T1000 (cell line): ENCODE measurements at places on chromosomes 7 and 10.

DNA sequence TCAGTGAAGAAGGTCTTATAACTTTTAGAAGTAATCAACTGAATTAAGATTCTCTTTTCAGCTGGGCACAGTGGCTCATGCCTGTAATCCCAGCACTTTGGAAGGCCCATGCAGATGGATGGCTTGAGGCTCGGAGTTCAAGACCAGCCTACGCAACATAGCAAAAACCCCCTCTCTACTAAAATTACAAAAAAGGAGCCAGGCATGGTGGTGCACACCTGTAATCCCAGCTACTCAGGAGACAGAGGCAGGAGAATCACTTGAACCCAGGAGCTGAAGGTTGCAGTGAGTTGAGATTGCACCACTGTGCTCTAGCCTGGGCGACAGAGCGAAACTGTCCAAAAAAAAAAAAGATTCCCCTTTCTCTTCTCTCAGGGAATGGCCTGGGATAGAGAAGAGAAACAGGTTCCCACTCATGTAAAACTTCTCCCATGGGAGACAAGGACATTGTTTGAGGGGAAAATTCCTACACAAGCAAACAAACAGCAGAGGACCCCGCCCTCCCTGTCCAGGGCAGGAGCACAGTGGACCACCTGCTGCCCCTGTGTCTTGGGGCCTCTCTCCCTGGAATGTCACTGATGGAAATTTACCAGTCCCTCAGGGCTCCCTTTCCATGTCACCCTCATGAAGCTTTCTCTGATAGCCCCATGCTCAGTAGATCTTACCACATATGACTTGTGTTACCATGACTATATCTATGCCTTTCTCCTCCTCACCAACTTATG lies 5.6 kb downstream of the IL2RA start:
- DNase-seq = no peak

DNA sequence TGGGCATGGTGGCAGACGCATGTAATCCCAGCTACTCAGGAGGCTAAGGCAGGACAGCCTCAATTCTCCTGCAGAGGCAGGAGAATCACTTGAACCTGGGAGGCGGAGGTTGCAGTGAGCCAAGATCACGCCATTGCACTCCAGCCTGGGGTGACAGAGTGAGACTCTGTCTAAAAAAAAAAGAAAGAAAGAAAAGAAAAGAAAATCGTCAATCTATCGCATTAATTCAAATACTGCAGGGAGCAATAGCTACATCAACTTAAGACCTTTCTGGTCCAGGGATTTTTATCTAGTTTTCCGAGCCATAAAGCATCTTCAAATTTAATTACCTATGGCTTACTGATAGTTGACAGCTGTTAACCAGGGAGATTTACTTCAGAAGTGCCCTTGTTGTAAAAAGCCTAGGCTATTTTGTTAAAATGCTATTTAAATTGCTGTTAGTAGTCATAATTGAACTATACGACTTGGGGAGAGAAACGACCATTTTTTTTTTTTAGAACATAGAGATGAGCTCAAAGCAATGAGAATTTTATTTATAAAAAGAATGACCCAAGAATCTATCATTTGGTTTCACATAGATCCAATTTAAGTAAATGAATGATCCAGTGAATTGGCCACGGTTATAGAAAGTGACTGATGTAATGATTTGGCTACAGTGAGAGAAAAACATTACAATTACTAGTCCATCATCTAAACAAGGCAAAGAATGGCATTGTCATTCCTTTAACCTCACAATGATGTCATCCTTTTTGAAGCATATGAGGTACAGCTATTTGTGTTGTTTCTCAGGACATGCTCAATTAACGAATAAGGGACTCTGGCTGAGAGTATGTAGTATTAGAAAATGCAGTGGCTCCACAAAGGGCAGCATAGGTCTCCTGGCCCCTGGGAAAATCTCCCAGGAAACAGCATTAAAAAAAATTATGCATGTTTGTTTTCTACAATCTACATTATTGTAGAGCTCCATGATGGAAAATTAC lies 85.3 kb downstream of the SEMA3C start:
- no peak for DNase-seq

DNA sequence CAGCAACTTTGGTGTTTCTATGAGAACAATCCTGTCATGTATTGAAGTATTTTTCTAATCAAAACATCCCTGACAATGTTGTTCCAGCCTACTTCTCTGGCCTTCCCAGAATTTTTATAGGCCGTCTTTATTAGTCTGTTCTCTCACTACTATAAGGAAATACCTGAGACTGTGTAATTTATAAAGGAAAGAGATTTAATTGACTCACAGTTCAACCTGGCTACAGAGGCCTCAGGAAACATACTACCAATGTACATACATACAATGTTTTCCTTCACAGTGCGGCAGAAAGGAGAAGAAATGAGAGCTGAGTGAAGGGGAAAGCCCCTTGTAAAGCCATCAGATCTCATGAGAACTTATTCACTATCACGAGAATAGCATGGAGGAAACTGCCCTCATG lies 484.7 kb upstream of the PODXL start:
- DNase-seq = no peak

DNA sequence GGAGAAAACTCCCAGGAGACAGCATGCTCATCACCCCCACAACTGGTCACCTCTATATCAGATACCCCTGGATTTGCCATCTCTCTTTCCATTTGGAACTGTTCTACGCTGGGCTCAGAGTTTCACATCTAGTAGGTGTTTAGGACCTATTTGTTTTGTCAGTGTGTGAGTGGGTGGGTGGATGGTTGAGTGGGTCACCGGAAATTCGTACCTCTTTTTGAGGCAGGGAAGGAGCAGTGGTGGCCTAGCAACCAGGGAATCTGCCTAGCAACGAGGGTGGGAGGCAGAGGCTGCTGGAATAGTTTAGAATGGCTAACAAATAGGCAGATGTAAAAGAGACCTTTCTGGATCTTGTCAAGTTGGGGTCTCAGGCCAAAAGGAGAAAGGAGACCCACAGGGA lies 23.2 kb upstream of the SLF2 start:
- DNase-seq = no peak

DNA sequence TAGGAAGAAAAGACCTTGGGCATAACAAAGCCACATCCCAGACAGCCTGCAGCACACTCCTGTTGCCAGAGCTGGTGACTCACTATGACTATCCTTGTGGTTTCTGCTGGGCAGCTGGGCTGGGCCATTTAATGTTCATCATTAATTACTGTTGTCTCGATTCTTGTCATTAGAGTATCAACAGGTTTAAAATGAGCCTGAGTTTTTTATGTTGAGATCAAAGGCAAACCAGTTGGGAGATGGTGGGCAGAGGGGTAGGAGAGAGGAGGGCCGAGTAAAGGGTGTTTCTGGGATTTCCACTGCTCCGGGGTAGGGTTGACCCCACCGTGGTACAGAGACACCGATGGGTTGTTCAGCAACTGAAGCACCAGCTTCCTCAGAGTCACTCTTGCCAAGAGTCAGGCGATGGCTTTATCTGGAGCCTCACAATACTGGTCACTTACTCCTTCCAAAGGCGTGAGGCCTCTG lies 128.7 kb upstream of the LYZL1 start:
- DNase-seq = peak; percentile 45

- DNase-seq = no peak
Measured at GRCh38 chr7:8773518-8773917, 340.1 kb downstream of the NXPH1 start.

DNA sequence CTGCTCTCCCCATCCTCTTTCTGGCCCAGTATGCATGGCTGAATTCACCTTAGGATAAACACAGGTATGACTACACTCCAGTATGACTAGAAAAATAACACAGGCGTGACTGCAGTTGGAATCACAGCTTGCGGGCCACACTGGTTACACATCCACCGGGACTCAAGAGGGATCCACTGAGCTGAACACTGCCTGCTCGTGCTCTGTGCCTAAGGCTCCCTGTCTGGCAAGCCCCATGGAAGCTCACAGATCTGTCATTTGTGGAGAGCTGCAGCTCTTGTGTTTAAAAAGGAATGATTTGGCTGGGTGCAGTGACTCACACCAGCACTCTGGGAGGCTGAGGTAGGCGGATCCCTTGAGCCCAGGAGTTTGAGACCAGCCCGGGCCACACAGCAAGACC lies 26.8 kb downstream of the VOPP1 start:
- DNase-seq = peak; percentile 69

GRCh38 chr7:55538538-55538937 lies 33.8 kb downstream of the VOPP1 start:
- peak; percentile 22 for DNase-seq

DNA sequence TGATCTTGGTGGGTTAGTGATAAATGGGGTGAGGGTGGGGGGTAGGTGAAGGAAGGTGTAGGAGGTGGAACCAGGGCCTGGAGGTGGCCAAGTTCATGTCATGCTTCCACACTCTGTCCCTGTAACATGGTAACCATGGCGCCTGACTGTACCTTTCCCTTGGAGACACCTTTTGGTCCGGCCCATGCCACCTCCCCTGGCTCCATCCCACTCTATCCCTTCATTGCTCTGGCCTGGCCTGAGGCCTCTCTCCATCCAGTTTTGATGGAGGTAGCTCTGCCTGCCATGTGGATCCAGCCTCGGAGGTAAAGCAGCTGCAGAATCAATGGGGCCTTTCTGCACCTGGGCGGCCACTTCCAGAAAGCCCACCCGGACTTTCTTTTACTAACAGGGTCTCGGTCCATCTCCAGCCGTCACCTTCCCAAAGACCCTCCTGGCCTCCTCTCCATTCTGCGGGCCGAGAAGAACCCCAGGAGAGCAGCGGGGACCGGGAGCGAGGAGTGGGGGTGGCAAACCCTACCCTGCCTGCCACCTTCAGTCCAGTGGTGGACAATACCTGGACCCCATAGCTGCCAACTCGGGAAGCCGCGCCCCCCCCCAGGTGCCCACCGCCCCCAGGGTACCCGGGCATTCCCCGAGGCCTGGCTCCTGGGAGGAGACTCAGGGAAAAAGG lies 504 bp upstream of the TRRAP start:
- DNase-seq = no peak

DNA sequence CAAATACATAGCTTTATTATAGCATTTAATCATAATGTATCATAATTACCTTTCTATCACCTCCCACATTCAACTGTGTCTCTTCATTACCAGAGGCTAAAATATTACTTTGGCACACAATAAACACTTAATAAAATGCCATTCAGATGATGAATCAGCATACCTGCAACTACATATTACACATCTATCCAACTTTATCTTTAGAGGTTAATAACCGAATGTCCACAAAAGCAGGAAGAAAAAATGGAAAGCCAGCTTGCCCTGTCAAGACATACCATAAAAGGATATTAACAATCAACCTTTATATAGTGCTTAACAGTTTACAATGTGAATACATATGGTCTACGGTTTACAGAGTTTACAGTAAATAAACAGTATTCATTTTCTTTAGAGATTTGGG lies 12.7 kb downstream of the CACUL1 start:
- DNase-seq = no peak

DNA sequence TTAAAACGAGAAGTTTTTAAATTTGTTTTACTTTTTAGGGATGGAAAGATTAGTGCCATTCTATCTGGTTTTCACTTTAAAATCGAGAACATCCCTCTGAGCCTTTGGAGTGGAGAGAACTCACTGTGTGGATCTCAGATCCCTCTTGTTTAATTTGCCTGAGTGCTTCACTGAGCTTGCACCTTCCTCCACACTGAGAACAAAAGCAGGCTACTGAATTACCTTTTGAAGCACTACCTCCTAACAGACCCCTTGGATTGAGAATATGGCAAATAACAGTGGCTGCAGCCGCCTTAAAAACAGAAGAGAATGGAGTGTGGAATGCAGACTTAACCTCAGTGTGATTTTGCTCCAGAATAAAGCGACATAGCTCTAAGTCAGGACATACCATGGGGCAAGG lies 204.7 kb downstream of the CNTNAP2 start:
- no peak for DNase-seq

DNA sequence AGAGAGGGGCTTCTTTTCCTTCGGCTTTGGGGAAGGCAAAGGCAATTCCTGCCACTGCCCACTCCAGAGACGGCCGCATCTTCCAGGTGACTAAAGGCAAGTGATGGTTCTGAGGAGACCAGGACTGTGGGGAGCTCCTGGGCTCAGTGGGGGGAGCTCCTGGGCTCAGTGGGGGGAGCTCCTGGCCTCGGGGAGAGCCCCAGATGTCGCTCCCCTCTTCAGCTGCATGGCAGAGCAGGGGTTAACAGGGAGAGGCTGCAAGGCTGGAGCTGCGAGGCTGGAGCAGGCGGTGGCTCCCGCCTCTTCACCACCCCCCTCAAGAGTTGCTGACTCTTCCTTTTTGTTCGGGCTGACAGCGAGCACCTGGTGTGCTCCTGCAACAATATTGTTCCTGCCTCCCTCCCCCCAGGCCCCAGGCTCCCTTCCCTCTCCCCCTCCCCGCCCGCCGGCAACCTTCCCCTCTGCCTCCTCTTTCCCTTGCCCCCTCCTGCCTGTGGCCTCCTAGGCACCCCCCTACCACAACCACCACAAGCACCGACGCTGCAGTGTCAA lies 56.3 kb upstream of the LBX1 start:
- no peak for DNase-seq

- peak; percentile 16 for DNase-seq
Measured at GRCh38 chr10:116170815-116171250, 102.2 kb downstream of the GFRA1 start.

GRCh38 chr10:1036341-1036791 lies 10.7 kb upstream of the IDI2 start:
- DNase-seq = no peak

- no peak for DNase-seq
Measured at GRCh38 chr10:17850501-17850900, 41.4 kb downstream of the MRC1 start.

- DNase-seq = no peak
Measured at GRCh38 chr7:1767524-1767923, 97.4 kb downstream of the ELFN1 start.

GRCh38 chr10:74997163-74997562 lies 114.3 kb upstream of the SAMD8 start:
- no peak for DNase-seq

DNA sequence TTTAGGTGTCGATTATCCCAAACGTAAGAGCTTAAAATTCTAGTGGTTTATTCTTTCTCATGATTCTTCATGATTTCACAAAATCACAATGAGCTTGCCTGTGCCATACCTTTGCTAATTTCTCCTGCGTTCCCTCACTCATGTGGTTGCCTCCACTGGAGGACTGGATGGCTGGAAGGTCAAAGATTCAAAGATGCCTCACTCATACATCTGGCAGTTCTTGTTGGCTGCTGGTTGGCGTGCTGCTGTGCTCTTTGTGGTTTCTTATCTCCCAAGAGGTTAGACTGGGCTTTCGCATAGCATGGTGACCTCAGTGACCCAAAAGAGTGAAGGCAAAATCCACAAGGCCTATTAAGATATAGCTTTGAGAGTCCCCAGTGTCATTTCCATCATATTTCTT lies 877.6 kb upstream of the AUTS2 start:
- no peak for DNase-seq

DNA sequence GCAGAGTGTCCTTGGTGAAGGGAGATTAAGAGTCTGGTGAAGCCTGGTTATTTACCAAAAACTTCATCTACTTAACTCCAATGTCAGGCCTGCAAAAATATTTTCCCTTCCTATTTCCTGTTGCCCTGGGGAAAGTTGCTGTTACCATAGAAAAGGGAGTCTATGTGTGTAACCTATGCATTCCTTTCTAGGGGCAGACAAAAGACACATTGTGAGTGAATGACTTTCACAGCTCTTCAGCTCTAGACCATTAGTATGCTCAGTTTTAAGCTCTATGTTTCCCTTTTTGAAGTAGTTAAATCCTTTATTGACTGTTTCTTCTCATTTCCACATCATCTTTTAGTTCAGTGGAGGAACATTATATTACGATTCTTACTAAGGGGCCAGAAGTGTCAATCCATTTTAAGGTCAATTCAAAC lies 45.6 kb upstream of the SGCE start:
- DNase-seq = no peak
